ENCODE measurements at places on chromosomes 2 and 18. TPM values are rescaled to one million over a fixed set of nuclear protein-coding genes. Genes with fewer than 3 reads are reported as not detected.

- no peak for DNase-seq
Measured at GRCh38 chr2:54226260-54226659, 29.8 kb downstream of the TSPYL6 start.

GRCh38 chr2:184004948-184005672 is 593.2 kb upstream of the ZNF804A start:
- DNase-seq = no peak

The DRC1 gene
- total RNA-seq = not detected

- no peak for DNase-seq
Measured at GRCh38 chr2:191382801-191383200, 137.6 kb downstream of the MYO1B start.

The IL36RN gene
- not detected for total RNA-seq

- DNase-seq = no peak
Measured at GRCh38 chr18:26483633-26484032, 64.7 kb downstream of the KCTD1 start.

DNA sequence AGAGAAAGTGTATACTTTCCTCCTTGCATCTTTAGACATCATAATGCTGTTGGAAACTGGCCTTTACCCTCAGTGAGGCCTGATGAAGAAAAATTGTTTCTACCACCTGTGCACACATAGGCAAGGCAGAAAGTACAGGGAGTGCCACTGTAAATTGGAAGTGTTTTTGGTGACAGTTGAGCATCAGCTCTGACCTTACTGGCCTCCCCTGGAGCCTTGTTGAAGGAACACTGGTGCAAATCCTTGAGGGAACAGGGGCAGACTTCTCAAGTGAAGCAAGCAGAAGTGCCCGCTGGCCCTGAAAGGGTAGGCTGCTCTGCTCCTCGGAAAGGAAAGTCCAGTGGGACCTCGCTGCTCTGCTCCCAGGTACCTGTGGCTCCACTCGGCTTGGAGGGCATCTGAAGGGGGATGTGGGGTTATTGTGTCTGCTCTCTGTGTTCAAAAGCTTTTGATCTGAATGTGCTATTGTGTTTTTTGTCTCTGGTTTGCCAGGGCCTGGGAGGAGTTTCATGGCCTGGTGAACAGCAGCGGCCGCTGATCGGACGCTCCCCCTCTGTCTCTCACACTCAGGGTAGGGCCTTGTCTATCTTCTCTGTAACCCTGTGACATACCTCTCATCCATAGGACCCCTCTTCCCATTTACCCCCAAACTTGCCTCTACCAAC is 23.4 kb downstream of the EIF4E2 start:
- DNase-seq = no peak

DNA sequence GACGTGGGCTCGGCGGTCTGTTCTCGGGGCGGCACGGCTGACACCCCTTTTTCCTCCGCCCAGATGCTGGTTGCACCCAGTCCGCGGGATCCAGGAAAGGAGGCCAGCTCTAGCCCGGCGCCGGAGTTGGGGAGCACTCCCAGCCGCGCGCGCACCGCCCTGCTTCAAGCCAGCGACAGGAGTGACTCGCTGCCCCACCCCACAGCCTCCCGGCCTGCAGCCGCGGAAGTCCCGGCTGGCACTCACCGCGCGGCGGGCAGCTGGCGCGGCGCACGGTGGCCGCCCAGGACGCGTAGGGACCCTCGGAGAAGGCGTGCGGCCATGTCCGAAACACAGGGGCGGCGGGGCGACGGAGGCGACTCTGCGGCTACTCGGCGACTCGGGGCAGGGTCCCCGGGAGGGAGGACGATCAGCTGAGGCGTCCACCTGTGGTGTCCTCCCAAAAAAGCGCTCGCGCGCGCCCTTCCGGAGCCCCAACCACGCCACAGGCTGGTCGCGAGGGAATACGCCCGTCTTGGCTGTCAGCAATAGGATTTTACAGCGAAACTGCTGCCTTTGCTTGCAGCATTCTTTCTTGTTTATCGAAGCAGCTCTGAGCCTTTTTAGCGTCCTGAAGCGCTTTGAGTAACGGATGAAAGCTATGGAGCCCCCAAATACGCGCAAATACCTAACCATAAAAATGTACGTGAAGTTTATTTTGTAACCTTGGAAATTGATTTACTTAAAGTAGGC is at the start of gene ACADL:
Gene ACADL, minus strand, starts transcription at position 507 of the 732 bp plus-strand sequence. Its CDS starts 184 bp downstream, at position 323.
- no peak for DNase-seq

DNA sequence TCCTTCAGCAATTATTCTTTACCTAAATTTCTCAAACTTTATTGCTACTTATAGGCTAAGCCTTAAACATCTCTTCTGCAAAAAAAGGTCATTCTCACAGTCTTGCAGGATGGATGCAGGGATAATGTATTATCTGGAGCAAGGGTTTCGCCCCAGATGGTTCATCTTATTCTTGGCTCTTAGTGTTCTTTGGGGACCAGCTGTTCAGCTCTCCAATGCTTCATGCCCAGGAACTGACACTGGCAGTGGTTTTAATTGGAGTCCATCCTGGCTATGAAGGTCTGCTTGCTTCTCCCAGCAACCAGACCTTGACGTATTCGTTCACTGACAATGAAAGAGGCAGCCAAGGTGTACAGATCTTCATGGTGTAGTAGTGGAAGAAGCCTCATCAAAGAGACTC is 331.9 kb downstream of the SLC8A1 start:
- DNase-seq = no peak

DNA sequence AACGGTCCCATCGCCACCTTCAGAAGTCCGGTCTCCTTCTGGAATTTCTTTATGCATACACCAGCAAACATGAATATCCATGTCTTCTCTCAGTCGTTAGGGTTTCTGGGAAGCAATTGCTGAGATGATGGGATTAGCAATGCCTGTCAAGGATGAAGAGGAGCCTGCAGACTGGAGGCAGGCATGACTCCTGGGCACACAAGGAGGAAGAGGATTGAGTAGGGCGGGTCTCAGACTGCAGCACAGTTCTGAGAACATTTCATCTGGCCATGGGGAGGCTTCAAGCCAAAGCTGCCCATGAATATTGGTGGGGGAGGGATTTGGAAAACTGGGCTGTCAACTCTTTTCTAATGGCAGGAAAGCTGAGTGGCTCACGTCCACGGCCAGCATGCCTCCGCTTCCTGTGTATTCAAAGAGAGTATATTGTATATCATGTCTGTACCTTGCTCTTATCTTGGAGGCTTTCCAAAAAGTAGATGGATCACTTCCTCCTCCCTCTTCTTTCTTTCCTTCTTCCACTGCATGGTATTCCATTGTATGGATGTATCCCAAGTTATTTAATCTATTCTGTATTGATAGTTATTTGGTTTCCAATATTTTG is 24.5 kb downstream of the MC2R start:
- no peak for DNase-seq

- DNase-seq = no peak
Measured at GRCh38 chr18:37649930-37650329, 84.3 kb upstream of the CELF4 start.

DNA sequence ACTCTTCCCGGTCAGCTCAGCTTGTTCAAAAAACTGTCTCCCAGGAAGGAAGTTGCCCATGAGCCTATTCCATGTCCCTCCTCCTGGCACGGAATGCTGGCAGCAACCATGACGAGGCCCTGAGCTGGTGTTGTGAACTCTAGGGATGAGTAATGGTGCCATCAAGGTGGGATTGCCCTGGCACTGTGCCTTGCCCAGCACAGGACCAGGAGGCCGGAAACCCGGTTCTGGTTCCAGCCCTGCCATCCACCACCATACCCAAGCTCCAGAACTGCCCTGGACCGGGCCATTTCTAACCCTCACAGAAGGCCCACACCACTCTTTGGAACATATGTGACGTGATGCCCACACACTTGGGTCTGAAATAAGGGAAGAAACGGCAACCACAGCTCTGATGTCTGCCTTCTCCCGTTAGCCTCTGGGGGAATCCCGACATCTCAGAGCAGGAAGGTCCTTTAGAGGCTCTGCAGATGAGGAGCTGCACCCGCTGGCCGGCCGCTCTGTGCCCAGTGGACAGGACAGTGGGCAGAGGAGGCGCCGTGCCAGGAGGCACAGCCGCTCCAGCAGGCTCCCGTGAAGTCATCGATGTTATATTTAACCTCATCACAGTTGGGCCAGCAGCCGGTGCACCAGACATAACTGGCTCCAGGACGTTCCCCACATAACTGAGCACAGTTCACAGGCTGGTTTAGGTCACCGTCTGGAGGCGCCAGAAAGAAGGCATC is 462.1 kb upstream of the ID2 start:
- DNase-seq = no peak
